Putamen (tissue), 1 donor: ENCODE measurements at places on chromosomes 2 and 18.

DNA sequence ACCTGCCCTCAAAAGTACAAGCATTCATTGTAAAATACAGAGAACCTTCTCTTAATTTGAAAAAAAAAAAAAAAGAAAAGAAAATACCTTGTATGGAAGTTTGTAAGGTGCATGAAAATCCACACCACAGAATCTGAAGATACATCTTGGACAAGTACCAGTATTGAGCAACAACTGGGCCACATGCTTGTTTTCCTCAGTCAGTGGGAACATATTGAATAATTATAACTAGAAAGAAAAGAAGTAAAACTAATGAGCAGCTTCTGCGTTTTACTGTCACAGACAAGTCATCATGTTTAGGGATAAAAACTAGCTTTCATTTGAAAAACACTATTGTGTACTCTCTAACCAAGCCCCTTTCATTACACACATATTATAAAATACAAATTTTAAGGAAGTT, 5.8 kb upstream of the PEX13 start:
- DNase-seq, result no peak

GRCh38 chr2:38835990-38836389, 39.7 kb downstream of the DHX57 start:
- DNase-seq, result peak; percentile 2

- DNase-seq, result no peak
Measured at GRCh38 chr2:30177440-30177839, 30.6 kb downstream of the YPEL5 start.

GRCh38 chr2:68428126-68428525, 39.0 kb downstream of the FBXO48 start:
- DNase-seq, result no peak

GRCh38 chr2:170354388-170354787, 176.4 kb downstream of the MYO3B start:
- no peak for DNase-seq

DNA sequence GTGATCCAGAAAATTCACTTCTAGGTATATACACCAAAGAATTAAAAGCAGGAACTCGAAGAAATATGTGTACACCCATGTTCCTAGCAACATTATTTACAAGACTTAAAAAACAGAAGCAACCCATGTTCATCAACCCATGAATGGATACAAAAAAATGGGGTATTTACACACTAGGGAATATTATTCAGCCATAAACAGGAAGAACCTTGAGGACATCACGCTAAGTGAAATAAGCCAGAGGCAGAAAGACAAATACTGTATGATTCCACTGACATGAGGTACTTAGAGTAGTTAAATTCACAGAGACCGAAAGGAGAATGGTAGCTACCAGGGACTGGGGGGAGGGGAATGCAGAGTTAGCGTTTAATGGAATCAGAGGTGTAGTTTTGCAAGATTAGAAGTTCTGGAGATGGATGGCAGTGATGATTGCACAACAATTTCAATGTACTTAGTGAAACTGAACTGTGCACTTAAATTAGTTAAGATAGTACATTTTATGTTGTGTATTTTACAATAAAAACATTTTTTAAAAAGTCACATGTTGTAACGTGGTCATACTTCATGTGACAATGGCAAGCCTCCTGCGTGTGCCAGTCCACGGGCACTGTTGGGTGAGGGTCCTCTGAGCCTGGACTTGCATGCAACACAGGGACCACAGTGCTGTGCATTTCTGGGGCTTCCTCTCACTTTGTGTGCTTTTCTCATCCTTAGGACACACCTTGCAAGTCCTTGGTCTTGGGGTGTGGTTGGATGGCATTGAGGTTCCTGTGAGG, 206.1 kb upstream of the HDAC4 start:
- DNase-seq, result no peak

DNA sequence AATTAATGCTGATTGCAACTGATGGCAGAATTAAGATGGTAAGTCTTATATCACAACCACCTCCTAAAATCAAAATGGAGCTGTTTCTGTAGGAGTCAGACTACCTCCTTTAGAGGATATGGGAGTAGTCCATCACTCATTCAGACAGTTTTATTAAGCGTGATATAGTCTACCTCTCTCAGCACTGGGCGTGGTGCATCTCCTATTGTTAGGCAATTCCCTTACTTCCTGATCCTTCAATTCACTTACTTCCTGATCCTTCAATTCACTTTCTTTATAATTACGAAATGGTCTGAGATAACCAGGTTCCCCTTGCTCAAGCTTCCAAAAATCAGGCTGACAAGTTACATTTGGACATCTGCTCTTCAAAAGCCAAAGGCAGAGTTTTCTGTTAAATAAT, 31.9 kb downstream of the ATP8B1 start:
- DNase-seq, result no peak

GRCh38 chr18:647304-647703, 10.1 kb upstream of the TYMS start:
- DNase-seq, result no peak
